ENCODE measurements at places on chromosomes 7 and 10. TPM values are rescaled to one million over a fixed set of nuclear protein-coding genes. Genes with fewer than 3 reads are reported as not detected.

CRTAC1 gene
- polyA plus RNA-seq, result not detected

FEZF1 gene
- polyA plus RNA-seq, result not detected

SEC31B gene
- 0.76 TPM for polyA plus RNA-seq

FLNC gene
- not detected for polyA plus RNA-seq

RPEL1 gene
- polyA plus RNA-seq, result not detected

CACNA2D1 gene
- not detected for polyA plus RNA-seq

CALCR gene
- polyA plus RNA-seq, result not detected

EBLN1 gene
- polyA plus RNA-seq, result not detected

ADARB2 gene
- polyA plus RNA-seq, result not detected

GUSB gene
- polyA plus RNA-seq, result 48.0 TPM

REPIN1 gene
- 29.4 TPM for polyA plus RNA-seq

UCN3 gene
- not detected for polyA plus RNA-seq

CDH23 gene
- 2.0 TPM for polyA plus RNA-seq

GIMAP6 gene
- 115 TPM for polyA plus RNA-seq

PHTF2 gene
- polyA plus RNA-seq, result 27.1 TPM

NPY4R2 gene
- not detected for polyA plus RNA-seq

MOSPD3 gene
- polyA plus RNA-seq, result 32.1 TPM

SPDYE8 gene
- 0.10 TPM for polyA plus RNA-seq

SPDYE2B gene
- not detected for polyA plus RNA-seq

RPP30 gene
- 54.5 TPM for polyA plus RNA-seq

INA gene
- polyA plus RNA-seq, result not detected

SPDYE16 gene
- polyA plus RNA-seq, result not detected

UPK3BL2 gene
- polyA plus RNA-seq, result 5.5 TPM

CALHM1 gene
- polyA plus RNA-seq, result not detected

PNLIP gene
- not detected for polyA plus RNA-seq

ASZ1 gene
- polyA plus RNA-seq, result not detected

SP8 gene
- not detected for polyA plus RNA-seq

GPR141 gene
- not detected for polyA plus RNA-seq

ADCYAP1R1 gene
- not detected for polyA plus RNA-seq

PKD1L1 gene
- not detected for polyA plus RNA-seq
